ENCODE measurements at places on chromosomes 5 and 9. TPM values are rescaled to one million over a fixed set of nuclear protein-coding genes. Genes with fewer than 3 reads are reported as not detected.

DNA sequence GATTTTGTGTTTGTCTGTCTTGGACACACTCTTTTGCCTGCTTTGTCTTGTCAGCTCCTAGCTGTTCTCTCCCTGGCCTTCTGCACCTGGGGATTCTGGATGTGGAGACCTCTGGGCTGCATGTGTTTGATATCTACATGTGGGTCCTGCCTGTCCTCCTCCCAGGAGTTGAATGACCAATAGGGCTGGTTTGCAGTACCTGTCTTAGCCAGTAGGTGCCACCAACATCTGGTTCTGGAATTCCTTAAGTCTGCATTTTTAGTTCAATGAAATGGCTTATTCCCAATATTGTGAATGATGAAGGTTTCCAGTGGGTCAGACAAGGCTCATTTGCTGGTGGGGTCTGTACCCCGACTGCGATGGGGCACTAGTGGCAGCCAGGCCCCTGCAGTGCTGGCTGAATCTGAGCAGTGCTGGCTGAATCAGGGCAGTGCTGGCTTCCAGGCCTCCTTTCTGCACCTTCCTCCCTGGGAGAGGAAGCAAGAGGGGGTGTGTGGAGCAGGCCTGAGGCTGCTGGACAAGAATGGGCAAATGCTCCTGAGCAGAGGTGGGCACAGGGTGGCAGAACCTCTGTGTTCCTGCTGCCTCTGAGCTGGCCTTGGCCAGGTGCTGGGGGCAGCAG, 73.3 kb downstream of the RXRA start:
- no peak for ATAC-seq

- no peak for ATAC-seq
Observed at GRCh38 chr5:113182658-113183344, 206.2 kb downstream of the DCP2 start.

DNA sequence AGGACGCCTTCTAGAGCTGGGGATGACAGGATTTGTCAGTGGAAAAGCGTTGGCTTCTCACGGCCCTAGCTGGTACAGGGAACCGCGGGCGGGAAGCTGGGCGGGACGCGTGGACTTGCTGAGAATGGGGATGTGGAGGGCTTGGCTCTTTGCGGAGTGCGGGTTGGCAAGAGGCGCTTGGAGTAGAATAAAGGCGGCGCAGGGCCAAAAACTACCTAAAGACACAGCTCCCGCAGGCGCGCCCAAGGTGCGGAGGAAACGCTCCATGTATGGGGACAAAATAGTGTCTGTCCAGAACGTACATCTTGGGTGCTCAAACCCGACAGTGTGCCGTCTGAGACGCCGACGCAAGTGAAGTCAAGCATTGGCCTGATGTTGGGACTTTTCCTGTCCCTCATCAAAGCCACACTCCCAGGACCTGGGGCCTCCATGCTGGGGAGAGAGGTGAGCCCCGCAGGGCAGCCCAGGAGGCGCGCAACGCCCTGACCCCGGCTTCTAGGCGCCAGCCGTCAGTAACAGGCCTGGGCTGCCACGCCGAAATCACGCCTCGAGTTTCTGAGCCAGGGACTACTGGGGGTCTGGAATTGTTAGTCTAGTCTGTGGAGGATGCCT, 1.6 kb upstream of the NKX2-5 start:
- ATAC-seq, result no peak

DNA sequence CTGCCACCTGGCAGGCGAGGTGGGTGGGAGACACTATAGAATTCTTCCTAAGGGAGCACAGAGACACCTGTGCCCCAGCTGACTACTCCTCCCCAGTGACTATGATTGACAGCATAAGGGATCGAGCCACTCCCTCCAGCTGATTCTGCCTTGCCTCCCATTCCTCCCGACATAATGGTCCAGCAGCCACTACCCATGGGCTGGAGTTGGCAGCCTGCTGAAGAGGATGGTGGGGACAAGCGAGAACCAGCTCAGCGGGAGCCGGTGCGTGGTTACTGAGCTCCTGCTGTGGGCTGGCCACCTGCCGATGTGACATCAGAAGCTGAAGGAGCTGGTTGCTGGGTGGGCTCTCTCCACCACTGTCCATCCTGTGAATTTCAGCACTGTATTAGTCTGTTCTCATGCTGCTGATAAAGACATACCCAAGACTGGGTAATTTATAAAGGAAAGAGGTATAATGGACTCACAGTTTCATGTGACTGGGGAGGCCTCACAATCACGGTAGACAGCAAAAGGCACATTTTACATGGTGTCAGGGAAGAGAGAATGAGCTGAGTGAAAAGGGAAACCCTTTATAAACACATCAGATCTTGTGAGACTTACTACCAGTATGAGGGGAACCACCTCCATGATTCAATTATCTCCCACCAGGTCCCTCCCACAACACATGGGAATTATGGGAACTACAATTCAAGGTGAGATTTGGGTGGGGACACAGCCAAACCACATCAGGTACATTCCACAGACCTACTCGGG, 12.1 kb upstream of the NCS1 start:
- ATAC-seq, result no peak

- ATAC-seq, result no peak
Observed at GRCh38 chr5:97923496-97923895, 740.4 kb upstream of the RIOK2 start.

DNA sequence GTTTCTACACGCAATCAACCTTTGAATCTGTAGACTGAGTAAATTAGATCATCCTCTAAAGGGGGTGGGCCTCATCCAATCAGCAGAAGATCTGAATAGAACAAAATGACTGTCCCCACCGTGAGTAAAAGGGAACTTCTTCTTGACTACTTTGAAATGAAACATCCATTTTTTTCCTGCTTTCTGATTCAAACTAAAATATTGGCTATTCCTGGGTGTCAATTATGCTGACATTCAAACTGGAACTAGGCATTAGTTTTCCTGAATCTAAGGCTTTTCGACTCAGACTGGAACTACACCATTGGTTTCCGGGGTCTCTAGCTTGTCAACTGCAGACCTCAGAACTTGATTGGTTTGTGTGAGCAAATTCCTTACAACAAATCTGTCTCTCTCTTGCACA, 772.2 kb upstream of the CDH10 start:
- no peak for ATAC-seq

- ATAC-seq, result no peak
Observed at GRCh38 chr9:116975126-116975525, 288.0 kb downstream of the TRIM32 start.

Gene PDE6A
- total RNA-seq, result not detected

GRCh38 chr5:174175716-174176268, 130.3 kb downstream of the NSG2 start:
- ATAC-seq, result no peak

Gene SCGB3A2
- not detected for total RNA-seq
